BJ (cell line): ENCODE measurements at places on chromosomes 4 and X.

DNA sequence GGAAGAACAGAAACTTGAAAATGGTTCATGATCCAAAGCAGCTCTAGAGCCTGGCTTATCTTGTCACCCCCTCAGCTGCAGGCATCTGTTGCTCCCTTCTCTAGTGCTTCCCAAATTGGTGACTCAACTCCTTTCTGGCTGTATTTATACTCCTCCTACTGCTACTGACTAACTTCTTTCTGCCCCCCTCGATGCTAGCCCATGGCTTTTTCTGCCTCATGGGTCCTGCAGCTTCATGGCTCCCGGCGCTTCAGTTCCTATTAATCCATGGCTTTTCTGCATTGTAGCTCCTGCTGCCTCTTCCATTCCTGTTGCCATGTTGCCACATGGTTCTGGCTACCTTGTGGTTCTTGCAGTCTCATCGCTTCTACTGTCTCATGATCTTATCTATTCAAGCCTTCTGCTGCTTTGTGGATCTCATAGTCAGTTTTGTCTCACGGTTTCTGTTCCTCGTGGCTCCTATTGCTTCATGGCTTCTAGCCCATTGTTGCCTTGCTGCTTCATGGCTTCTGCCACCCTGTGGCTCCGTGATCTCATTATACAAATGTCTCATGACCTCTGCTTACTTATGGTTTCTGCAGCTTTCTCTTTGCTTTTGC lies 48.1 kb downstream of the SMC1A start:
- no peak for DNase-seq

DNA sequence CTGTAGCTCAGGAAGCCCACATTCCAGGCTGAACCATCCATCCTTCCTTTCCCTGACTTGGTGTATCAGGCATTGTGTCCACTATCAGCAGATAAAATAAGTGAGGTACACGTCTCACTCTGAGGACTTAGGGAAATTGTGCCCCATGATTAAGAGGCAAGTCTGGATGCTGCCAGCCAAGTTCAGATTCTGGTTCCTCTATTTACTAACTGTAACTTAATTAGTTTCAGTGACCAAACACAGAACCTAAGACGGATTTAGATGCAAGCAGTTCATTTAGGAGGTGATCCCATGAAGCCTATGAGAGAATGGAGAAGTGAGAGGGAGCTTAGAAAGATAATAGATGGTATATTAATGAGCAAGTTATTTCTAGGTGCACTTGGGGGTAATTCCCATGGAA lies 56.6 kb upstream of the PACRGL start:
- DNase-seq, result no peak

DNA sequence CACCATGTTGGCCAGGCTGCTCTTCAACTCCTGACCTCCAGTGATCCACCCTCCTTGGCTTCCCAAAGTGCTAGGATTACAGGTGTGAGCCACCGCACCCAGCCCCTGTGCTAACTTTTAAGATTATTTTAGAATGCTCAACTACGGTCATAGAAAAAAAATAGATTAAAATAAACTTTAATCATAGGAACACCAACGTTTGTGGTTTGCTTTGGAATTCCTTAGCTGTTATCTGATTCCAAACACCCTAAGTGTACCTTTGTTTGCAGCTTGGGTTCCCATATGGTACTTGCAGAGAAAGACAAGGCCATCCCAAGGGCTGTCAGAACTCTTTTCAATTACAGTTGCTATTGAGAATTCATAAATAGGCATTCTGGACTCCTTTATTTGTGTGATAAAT lies 90.1 kb upstream of the EFHC2 start:
- no peak for DNase-seq

DNA sequence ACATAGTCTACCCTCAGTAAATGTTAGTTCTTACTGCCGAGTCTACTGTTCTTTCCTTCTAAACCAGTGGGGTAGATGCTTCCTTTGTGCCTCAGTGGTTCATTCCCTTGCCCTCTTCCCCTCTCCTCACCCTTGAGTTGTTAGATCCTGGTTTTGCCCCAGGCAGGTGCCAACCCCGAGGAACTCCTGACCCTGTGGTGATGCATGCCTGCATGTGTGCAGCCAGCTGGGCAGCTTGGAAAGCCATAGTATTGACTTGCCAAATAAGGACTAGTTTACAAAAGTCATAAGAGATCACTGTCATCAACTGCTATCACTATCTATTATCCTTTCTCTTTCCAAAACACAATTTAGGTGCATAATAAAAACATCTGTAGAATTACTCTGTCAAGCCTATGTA lies 50.9 kb downstream of the REPS2 start:
- DNase-seq, result no peak

DNA sequence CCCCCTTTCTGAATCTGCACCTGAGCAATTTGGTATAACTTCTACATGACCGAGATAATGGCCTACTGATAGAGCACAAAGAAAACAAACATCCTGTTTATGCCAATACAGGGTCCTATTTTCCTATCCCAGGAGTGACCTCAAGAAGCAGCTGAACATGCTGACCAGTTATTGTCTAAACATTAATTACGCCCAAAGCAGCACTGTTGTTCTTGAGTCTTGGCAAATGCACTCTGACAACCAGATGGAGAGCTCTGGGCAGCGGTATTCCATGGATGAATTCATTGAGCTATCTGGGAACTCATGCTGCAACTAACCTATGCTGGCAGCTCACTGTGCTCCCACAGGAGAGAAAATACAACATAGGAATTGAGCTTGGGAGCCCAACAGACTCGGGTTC lies 52.6 kb downstream of the PCYT1B start:
- DNase-seq, result no peak

GRCh38 chr4:77235289-77235854 lies 78.4 kb downstream of the CCNG2 start:
- no peak for DNase-seq
